ENCODE measurements at places on chromosomes 13 and 19.

- no peaks in the 10 kb centered on the region for H3K4me1 ChIP-seq
- no peak for DNase-seq
- no peak overlapping the region for H3K27ac ChIP-seq
- no peaks in the 10 kb centered on the region for H3K36me3 ChIP-seq
Observed at GRCh38 chr13:102913914-102914313, 68.1 kb downstream of the ERCC5 start.

DNA sequence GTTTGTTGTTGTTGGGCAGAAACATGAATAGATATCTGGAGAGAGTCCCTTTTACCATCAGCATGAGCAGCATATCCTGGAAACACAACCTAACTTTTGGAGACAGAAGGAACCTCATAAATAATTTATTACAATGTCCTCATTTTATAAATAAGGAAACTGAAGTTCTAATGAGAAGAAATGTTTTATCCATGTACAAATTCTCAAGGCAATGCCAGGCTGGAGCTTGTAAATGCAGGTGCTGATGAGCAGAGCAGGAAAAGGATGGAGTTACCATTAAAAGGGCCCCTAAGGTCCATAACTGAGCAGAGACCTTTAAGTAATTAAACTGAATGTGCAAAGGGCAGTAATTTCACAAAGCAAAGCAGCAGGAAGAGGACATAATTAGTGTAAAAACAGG lies 17.3 kb downstream of the LCP1 start:
- H3K4me3 ChIP-seq: peak overlapping the region; percentile 62
- H3K27me3 ChIP-seq: no peaks in the 10 kb centered on the region
- H3K4me1 ChIP-seq: peaks cover 76% of the 10 kb centered on the region
- H3K27ac ChIP-seq: peak overlapping the region; percentile 85
- DNase-seq: no peak

GRCh38 chr13:114045113-114045735 lies 71.3 kb upstream of the C13orf46 start:
- H3K27me3 ChIP-seq: no peaks in the 10 kb centered on the region
- no peak overlapping the region for H3K27ac ChIP-seq
- peaks cover 30% of the 10 kb centered on the region for H3K4me1 ChIP-seq

DNA sequence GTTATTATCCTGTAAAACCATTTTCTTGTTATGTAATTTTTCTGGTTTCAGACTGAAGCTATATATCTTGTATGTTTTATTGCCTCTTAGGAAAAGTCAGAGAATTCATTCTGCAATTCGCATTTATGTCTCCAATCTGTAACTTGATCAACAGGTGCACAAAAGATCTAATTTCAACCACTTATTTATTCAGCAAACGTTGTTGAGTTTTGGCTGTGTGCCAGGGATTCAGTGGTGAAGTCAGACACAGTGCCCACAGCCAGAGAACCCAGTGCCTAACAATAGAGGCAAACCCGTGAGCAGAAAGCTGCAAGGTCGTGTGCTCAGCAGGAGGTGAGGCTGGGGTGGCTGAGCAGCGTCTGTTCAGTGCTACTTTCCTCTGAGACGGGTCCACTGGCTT lies 119.5 kb upstream of the MCF2L start:
- H3K27me3 ChIP-seq: no peaks in the 10 kb centered on the region
- peaks cover 4% of the 10 kb centered on the region for H3K4me1 ChIP-seq
- no peak overlapping the region for H3K27ac ChIP-seq
- DNase-seq: no peak
- H3K36me3 ChIP-seq: peaks cover 58% of the 10 kb centered on the region

DNA sequence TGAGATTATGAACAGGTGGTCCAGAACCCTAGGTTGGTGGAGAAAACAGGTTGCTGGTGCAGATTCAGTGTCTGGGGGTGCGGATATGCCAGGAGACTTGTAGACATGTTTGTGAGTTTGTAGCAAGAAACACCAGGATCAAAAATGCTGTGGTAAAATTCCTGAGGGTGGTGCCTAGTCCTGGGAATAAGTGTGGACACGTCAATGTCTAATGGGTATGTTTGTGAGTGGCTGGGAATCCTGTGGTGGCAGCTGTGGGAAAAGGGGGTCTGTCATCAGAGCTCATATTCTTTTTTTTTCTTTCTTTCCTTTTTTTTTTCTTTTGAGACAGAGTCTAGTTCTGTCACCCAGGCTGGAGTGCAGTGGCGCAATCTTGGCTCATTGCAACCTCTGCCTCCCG lies 7.2 kb downstream of the ZNF708 start:
- no peak overlapping the region for H3K27ac ChIP-seq
- H3K36me3 ChIP-seq: peaks cover 92% of the 10 kb centered on the region
- no peak for DNase-seq
- H3K27me3 ChIP-seq: no peaks in the 10 kb centered on the region
- peaks cover 14% of the 10 kb centered on the region for H3K4me1 ChIP-seq
